ENCODE measurements at places on chromosomes 13 and 19. TPM values are rescaled to one million over a fixed set of nuclear protein-coding genes. Genes with fewer than 3 reads are reported as not detected.
A peak's percentile ranks its signal among the peaks of the same experiment; 100 is the strongest.

DNA sequence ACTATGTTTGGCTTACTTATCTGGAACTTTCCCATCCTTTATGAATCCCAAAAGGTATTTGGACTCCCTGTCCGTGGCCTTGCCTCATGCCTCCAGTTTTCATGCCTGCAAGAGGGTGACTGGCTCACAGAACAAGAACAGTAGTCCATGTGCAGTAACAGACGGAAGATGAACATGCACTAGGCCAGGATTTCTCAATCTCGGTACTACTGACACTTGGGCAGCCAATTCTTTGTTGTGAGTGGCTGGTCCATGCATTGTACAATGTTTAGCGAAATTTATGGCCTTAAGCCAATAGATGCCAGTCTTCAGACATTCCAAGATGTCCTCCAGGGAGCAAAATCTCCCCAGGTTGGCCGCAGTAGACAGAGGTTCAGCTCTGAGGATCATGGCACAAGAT lies 61.9 kb downstream of the DOCK9 start:
- DNase-seq = no peak

DNA sequence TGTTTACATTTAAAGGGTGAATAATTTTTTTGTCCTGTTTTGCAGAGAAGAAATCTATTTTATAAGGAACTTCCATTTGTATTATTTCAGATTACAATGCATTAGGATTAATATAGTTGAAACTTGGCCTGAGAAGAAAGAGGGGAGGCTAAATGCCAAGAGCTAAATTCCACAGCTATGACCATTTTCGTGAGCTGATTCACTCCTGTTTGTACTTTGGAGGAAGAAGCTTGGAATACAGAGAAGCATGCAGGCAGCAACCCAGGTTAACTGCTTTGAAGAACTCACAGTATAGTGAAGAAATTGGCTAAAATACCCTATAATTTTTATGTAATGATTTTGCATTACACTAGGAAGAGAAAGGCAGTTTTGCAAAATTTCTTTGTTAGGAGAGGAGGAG lies 309.4 kb upstream of the KLF12 start:
- no peak for DNase-seq

GRCh38 chr19:48646722-48647216 lies 782 bp upstream of the CA11 start:
- no peak for DNase-seq

- no peak for DNase-seq
Measured at GRCh38 chr19:46481223-46481848, 10.0 kb upstream of the PNMA8A start.

DNA sequence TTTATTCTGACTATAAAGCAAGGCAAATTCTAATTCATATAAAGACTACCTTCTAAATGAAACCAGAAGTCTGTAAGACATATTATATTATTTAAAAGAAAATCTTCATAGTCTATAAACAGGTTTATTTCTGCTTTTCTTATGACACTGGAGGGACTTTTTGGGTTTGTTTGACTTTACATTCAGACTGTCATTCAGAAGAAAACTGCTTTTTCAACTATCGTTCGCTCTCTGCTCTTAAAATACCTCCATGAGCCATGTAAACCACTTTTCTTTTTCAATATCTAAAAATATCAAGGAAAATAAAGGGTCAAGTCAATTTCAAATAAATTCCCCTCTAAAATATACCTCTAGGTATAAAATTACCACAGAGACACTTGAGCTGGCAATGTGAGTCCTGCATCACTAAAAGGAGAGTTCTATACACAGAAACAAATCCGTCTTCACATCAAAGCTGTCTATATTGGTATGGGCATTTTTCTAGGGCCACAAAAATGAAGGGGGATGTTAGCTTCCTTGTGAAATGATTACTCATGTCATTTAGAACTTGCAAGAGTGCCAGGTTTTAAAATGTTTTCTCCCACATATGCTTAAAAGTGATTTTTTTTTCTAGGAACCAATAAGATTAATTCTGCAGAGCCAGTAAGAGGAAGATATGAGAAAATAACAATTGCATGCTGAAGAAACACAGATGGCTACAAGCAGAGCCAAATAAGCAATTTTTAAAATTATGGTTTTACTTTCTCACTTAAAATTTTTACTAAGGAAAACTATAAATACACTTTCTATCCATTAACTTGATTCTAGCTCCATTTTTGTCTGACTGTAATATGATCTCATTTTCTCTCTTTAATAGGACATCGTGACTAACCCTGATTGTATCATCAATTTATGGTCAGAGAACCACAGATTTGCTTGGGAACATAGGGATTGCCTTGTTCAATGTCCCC lies 181.8 kb downstream of the TBC1D4 start:
- no peak for DNase-seq

GRCh38 chr13:98263841-98264240 lies 86.8 kb upstream of the RNF113B start:
- DNase-seq = no peak

GRCh38 chr13:80441968-80442367 lies 101.0 kb upstream of the SPRY2 start:
- no peak for DNase-seq

GRCh38 chr13:72590091-72590740 lies 137.2 kb downstream of the MZT1 start:
- no peak for DNase-seq

GRCh38 chr13:24459234-24459633 lies 53.3 kb downstream of the PARP4 start:
- DNase-seq = no peak

GRCh38 chr19:16821081-16821480 lies 8.1 kb upstream of the SIN3B start:
- DNase-seq = no peak

- DNase-seq = no peak
Measured at GRCh38 chr13:75486146-75487062, 4.4 kb upstream of the TBC1D4 start.

DNA sequence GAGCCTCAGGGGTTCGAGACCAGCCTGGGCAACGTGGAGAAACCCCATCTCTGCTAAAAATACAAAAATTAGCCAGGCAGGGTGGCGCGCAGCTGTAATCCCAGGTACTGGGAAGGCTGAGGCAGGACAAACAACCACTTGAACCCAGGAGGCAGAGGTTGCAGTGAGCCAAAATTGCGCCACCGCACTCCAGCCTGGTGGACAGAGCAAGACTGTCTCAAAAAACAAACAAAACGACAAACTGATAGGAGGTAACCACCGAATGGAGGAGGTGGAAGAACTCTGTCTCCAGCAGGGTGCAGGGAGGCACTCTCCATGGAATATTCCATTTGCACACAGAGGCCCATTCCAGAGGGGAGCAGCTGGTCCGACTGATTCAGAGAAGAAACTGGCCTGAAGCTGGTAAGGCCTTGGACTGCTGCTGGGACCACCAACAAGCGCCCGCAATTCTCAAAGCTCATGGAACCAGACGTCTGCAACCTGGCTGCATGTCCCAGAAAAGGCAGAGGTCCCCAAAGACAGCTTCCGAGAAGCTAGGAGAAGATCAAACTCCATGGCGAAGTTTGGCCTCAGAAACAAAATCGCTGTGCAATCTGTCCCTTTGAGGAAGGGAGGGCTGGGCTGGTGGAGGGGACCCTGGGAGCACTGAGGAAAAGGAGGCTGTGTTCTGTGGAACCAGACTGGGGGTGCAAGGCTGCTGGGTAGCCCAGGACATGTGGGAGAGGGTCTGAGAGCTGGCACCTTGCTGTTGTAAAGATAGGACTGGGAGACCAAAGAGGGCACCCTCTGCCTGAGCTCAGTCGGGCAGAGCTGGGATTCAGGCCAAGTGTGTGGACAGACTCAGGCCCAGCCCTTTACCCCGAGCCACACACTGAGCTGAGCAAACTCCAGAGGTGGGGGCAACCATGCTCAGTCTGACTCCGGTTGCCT lies 35.2 kb downstream of the SLC25A42 start:
- DNase-seq = peak; percentile 90

DNA sequence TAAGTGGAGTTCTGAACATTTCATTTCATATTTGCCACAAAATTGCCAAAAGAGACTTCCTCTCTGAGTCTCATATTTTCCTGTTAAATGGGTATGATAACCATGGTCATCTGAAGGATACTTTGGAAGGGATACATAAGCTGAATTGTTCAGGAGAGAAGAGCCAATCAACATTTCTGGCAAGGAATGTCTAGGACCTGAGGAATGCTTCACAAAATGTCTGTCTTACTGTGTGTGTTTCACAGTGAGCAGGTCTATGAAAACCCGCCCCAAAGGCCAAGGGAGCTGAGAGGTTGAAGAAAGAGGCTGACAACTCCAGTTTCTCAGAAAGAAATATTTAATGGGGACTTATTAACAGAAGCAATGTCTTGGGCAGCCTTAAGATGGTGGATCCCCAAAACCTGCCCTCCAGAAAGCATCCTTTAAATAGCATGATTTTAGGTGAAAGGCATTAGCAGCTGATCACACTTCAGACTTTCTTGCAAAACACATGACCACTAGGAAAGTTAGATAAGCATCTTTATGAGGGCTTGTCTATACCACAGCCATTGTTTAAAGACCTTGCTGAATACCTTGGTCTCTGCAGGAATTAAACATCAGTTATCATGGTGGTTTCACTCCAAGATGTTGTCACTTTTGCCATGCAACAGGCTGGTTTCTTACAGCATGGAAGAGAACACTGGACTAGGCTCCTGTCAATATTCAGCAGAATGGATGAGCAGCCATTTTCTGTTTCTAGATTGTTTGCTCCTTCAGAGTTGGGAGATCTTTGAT lies 78.9 kb downstream of the TNFSF11 start:
- DNase-seq = no peak

GRCh38 chr13:114339857-114340534 lies 25.7 kb downstream of the CHAMP1 start:
- DNase-seq = no peak

DNA sequence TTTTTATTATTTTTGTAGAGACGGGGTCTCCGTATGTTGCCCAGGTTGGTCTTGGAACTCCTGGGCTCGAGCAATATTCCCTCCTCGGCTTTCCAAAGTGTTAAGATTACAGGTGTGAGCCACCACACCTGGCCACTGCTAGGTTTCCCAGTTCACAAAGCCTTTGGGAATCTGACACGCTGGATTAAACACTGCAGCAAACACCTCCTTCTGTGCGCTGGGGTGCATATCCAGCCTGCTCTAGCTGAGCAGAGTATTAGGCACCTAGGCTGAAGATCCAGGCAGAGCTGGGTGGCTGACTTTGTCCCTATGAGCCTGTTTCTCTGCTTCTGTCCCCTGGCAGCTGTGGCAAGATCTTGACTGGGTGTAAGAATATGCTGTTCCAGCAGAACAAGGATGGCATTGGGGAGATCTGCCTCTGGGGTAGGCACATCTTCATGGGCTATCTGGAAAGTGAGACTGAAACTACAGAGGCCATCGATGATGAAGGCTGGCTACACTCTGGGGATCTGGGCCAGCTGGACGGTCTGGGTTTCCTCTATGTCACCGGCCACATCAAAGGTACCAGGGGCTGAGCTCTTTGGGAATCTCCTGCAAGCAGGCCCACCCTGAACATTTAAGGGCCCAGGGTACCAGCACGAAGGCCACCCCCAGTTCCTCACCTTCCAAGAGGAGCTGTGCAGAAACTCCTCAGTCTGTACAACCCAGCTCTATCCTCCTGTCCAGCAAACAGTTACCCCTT lies 49.8 kb downstream of the ACSBG2 start:
- peak; percentile 15 for DNase-seq

DNA sequence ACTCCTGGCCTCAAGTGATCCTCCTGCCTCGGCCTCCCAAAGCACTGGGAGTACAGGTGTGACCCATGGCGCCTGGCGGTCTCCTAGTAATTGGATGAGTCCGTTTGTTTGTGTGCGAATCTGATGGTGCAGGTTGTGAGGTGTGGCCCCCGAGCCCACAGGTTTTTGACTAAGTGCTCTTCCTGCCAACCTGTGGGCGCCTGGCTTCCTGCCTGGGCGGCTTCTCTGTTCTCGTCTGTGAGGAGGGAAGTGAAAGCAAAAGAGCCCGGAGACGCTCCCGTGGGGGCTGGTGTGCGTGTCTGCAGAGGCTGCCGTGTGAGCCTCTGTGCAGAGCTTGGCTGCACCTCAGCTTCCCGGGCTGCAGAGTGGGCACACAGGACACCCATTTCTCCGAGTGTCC lies 10.0 kb downstream of the ARHGAP45 start:
- no peak for DNase-seq

GRCh38 chr19:40995355-40995754 lies 4.3 kb downstream of the CYP2B6 start:
- no peak for DNase-seq

DNA sequence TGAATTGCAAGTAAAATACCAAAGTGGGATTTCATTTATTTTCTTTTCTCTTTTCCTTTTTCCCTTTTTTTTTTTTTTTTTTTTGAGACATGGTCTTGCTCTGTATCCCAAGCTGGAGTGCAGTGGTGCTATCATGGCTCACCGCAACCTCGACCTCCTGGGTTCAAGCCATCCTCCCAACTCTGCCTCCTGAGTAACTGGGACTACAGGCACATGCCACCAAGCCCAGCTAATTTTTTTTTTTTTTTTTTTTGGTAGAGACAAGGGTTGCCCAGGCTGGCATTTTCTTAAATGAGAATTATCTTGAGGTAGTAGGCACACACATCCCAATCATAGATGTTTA lies 68.5 kb upstream of the GPR183 start:
- DNase-seq = no peak

DNA sequence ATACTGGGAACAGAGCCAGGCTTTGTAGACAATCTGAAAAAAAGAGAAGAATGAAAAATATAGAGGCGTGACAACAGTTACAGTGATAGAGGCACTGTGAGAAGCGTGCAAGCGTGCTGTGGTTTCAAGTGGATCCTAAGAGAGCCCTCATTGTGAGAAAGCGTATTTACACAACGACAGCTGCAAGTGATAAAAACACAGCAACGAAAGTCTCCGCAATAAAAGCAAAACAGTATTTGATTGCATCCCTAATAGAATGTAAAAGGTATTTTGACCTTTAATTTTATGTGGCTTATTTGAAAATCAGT lies 642.7 kb upstream of the ARGLU1 start:
- DNase-seq = no peak

The BAX gene
- 24.2 TPM for total RNA-seq

The MUC16 gene
- not detected for total RNA-seq

The C2CD4C gene
- total RNA-seq = 0.12 TPM

The MBD3L3 gene
- not detected for total RNA-seq

The TEX29 gene
- total RNA-seq = not detected

The LSM7 gene
- 23.6 TPM for total RNA-seq

The RNF17 gene
- total RNA-seq = not detected

The ANGPTL8 gene
- 76.0 TPM for total RNA-seq

The ATP4A gene
- not detected for total RNA-seq

The KLK12 gene
- not detected for total RNA-seq

The TRPM4 gene
- total RNA-seq = 13.6 TPM

The CELF5 gene
- 1.6 TPM for total RNA-seq

The CEACAM3 gene
- 0.73 TPM for total RNA-seq

The NR2F6 gene
- 48.5 TPM for total RNA-seq

The LSR gene
- 114 TPM for total RNA-seq

The PSG2 gene
- not detected for total RNA-seq

The CGB2 gene
- total RNA-seq = not detected

The C19orf81 gene
- total RNA-seq = not detected

The SLC25A41 gene
- 0.18 TPM for total RNA-seq

The SWSAP1 gene
- total RNA-seq = 2.2 TPM

The SMIM44 gene
- not detected for total RNA-seq

The C1QTNF9B gene
- 0.42 TPM for total RNA-seq

The ZNF625 gene
- 1.8 TPM for total RNA-seq

The PALM3 gene
- total RNA-seq = 5.9 TPM

The MIR17HG gene
- total RNA-seq = 3.8 TPM

The IGFL1 gene
- not detected for total RNA-seq

The PHF11 gene
- 18.6 TPM for total RNA-seq

The KIR3DL2 gene
- total RNA-seq = not detected
